ENCODE measurements at places on chromosomes 11 and 22.

GRCh38 chr11:10881892-10882291 lies 24.0 kb upstream of the ZBED5 start:
- no peak for DNase-seq

GRCh38 chr11:69520186-69520916 lies 38.9 kb downstream of the LINC01488 start:
- DNase-seq: no peak

DNA sequence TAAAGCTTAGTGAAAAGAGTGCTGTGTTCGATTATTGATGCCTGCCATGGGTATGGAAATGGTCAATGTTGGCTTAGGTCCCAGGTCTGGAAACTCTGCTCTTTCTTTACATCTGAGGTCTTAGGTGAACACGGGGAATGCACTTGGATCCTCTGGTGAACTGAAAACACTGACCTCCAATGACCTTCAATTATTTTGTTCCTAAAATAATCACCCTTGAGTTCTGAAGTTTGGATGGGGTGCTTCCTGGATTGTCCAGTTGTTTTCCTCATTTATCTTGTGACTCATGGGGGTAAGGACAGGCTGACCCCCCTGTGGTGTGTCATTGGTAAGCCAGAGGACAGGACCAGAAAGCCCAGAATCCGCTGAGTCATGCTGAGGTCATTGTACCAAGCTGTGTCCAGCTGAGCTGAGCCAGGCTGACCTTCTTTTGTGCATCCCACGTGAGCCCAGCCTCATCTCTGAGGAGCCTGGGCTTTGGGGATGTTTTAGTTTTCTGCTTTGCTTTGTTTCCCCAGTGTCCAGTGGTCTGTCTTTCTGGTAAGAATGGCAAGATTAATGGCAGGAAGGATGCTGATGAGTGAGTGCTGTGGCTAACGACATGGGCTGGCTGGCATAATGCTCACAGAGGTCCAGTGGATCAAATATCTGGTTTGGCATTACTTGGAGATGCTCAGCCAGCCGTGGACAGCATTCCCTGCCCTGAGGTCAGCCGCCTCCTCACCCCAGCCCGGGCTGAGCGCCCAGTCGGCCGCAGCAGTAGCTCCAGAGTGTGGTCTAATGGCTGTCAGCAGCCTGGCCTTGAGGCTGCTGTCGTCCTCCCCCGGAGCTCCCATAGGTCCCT lies 35.6 kb downstream of the AMPD3 start:
- no peak for DNase-seq

- DNase-seq: no peak
These were observed 120.2 kb upstream of the TBCEL start for GRCh38 chr11:120903686-120904085.

GRCh38 chr11:126743628-126744027 lies 256.9 kb downstream of the KIRREL3 start:
- DNase-seq: no peak

GRCh38 chr22:38649841-38650522 lies 6.2 kb downstream of the FAM227A start:
- DNase-seq: no peak

GRCh38 chr22:50486561-50487289 lies at the start of gene MIOX:
MIOX (plus strand) TSS chr22:50486859; CDS start chr22:50486898, 39 bp downstream.
- DNase-seq: no peak

DNA sequence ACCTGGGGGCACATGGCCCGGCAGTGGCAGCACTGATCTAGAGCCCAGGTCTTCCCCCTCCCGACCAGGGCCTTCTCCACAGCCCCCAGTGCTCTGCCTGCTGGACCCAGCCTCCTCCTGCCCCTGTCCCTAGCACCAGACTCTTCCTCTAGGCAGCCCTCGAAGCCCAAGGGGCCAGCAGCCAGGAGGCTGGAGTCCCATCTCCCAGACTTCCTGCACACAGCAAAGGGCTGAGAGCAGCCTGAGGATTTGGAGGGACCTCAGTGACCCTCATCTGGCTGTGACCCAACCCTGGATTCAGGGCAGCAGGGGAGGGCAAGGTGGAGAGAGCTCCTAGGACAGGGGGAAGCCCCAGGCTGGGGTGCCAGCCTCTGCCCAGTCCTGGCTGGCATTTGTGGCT lies 3.0 kb downstream of the RHOD start:
- DNase-seq: no peak

GRCh38 chr11:63682066-63683021 lies 1.0 kb downstream of the RTN3 start:
- no peak for DNase-seq

GRCh38 chr11:103051981-103052380 lies 40.0 kb downstream of the DCUN1D5 start:
- no peak for DNase-seq

- no peak for DNase-seq
These were observed 175.9 kb downstream of the NTM start for GRCh38 chr11:131546218-131546895.

DNA sequence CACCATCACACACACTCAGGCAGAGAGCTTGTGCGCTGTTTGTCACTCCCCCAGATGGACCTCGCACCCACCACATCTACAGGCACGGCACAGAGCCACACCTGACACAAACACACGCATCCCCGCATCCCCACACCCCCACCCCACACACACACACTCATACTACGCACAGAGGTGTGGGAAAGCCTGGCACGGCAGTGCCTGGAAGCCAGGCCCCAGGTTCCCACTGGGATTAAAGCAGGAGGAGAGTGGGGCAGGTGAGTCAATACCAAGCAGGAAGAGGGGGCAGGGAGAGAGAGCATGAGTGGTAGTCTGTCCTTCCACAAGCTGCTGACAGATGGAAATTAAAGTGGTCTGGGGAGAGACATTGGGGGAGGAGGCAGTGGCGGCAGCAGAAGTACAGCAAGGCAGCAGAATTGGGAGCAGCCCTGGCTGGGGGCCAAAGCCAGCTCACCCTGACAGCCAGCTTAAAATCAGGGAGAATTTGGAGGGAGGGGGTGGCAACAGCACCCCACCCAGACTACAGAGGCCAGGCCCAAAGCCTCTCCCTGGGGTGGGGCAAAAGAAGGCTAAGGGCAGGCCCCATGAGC lies 20.7 kb downstream of the TNKS1BP1 start:
- no peak for DNase-seq

- no peak for DNase-seq
These were observed 973.6 kb upstream of the TENM4 start for GRCh38 chr11:80414181-80415165.

DNA sequence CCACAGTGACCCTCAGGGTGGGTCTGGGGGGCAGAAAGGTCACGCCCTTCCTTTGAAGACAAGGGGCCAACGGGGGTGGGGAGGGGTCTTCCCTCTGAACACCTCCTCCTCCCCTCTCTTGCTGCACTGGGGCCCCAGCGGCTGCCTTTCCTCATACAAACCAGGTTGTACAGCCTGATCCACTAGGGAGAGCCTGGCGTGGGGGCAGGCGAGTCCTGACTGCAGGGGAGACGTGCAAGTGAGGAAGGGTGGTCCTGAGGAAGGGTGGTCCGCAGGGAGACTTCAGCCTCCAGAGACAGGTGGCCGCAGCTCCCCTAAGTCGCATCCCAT lies 43.6 kb upstream of the LINC01488 start:
- DNase-seq: no peak

DNA sequence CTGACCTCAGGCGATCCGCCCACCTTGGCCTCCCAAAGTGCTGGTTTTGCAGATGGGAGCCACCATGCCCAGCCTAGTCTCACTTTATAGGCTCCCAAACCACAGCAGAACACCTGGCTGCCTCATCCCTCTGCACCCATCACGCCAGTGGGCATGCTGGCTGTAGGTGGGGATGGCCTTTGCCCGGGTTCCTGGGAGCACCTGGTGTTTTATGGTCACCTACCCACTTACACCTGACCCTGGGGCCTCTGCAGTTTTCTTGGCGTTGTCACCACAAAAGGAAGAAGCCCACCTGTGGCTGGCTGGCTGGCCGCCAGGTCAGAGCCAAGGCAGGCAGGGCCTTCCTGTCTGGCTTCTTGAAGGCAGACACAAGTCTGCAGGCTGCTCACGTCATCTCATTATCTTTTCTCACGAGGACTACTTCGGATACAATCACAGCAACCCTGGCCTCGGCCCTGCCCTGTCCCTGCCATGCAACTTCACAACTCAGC lies 8.2 kb downstream of the RRP7A start:
- DNase-seq: no peak

DNA sequence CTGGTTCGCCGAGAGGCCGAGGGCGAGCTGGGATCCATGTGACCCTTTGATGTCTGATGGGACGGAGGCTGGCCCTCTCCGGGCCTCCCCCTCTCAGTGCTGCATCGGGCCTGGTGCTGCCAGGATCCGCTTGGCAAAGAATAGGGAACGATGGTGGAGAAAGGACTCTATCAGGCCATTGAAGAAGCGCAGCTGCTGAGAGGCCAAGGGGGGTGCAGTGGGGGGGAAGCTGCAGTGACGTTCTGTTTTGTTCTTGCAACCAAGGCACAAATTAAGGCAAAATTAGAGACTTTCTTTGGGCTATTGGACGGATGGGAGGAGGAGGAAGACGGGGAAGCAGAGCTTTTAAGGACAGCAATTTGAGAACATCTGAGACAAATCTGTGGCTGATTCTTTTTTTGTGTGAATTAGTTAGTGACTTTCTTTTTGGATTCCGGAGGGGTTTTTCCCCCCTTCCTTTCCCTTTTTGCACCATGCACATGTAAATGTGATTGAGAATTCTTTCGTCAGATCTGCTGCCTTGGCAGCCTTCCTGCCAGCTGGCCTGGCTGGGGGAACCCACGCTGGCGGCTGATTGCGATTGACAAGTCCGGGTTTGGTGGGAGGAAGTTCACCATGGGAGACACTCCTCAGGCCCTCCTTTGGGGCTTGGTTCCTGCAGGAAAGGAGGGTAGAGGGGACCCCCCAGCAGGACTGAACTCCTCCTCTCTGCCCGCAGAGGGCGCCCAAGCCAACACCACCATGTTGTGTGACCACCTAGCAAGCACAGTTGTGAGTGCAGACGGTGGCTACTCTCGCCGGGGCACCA lies 214.6 kb downstream of the NTM start:
- no peak for DNase-seq

GRCh38 chr11:57377107-57377506 lies 3.8 kb downstream of the PRG3 start:
- DNase-seq: no peak

- DNase-seq: no peak
These were observed 116.6 kb downstream of the GALNT18 start for GRCh38 chr11:11505190-11505589.

GRCh38 chr22:43880541-43880991 lies 11.2 kb downstream of the PNPLA5 start:
- DNase-seq: no peak

DNA sequence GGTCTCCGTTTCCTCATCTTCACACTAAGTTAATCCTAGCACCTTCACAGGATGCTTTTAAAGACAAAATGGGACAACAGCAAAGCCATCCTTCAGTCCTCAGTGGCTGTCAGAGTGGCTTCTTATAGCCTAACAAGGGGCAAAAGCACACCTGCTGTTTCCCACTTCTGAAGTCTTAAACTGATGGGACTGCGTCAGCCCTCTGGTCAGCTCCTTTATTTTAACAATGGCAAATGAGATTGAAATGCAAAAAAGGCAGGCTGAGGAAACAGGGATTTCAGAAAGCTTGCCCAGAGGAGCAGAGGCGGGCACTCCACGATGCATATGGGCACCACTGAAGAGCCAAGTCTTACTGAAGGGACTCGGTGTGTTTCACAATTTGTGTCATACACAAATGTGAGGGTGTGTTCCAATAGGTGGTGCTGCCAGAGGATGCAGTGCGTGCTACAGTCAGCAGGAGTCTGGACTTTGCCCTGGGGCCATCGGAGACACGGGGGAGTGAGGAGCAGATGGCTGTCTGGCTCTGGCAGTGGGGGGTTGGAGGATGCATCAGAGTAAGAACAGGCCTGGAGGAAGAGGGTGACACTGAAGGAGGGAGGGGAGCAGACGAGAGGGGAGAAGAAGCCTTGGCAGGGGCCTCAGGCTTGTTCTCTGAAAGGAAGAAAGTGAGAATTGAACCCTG lies 47.3 kb downstream of the TENM4 start:
- DNase-seq: no peak

- DNase-seq: no peak
These were observed 187.0 kb downstream of the DSCAML1 start for GRCh38 chr11:117610045-117610444.

DNA sequence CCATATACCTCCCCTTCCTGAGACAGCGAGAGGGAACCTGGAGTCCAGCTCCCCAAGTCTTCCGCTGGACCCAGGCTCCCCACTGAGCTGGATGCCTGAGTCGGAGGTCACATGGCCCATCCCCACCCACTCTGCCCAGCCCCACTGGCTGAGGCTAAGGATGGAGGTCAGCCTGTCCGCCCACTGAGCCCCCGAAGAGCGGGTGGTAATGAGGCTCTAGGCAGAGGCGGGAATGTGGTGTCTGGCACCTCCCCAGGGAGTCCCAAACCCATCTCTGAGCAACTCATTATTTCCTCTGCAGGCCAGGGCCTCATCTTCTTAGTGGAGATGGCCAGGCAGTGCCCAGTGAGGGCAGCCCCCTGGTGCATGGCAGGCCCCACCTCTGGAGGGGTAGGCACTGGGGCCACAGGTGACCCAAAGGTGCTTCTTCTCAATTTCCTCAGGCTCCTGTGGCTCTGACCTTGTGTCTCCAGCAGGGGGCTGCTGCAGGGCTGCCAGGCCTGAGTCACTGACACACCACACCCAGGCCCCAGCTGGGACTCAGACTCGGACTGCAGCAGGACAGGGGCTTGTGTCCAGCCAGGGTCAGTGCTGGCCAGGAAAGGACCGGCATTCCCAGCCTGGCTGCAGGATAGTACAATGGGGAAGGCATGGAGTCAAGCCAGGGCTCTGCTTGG lies 10.2 kb upstream of the PDE2A start:
- peak; percentile 24 for DNase-seq

- no peak for DNase-seq
These were observed 19.0 kb upstream of the STK33 start for GRCh38 chr11:8613036-8613435.

- DNase-seq: no peak
These were observed 3.3 kb upstream of the KMT5B start for GRCh38 chr11:68216171-68216938.

DNA sequence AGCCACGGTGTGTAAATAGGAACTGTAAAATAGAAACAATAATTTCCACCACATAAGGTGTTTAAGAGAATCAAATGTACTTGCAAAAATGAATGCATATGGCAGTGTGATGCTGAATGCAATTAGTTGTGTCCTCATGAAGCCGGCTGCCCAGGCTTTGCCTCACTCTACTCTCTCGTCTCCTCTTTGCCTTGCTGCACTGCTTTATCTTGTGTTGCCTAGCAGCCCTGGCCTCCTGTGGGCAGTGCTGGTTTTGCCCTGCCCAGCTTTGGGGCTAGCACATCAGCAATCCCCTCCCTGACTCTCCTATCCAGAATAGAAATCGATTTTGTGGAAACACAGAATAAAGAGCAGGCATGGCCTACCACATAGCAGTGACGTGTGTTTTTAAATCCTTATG lies 30.0 kb downstream of the LRRC32 start:
- DNase-seq: no peak

DNA sequence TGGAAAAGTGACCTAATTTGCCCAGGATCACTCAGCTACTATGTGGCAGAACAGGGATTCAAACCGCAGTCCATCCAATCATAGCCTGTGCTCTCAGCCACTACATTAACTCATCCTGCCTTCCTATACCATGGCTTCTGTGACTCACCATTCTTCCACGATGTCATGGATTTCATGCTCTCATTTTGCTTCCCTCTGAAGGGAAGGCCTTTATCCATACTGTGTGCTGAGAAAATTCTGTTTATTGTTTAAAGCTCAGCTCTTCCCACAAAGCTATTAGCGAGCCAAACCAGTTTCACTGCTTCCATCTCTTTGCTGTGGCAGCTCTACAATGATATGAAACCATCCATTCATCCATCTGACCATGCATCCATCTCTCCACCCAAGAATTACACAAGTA lies 289.9 kb downstream of the TENM4 start:
- DNase-seq: no peak
